Stimulated activated naive CD8-positive, alpha-beta T cell treated with anti-CD3 and anti-CD28 coated beads, Interleukin-15, Interleukin-2, amounts not matched to agents 100 U/mL and 50 U/mL, for 24 hours (primary cell): ENCODE measurements at places on chromosomes 7 and 10.

DNA sequence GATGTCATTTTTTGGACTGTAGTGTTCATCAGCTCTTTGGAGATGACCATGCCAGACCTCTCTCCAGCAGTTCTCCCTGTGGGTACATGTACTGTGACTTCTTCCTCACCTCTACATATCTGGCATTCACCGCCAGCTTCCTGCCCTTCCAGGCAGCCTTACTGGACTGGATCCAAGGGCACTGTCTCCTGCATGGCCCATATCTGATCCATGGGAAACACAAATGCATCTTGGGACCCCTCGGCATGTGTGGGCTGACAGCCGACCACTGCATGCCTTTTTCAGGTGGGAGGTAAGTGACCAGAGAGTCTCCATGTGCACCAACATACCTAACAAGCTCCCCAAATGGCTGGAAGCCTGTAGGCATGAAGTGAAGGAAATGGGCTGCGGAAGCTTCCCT is 3.9 kb upstream of the BLVRA start:
- DNase-seq: no peak

- DNase-seq: no peak
Measured at GRCh38 chr7:116198748-116199410, 11.5 kb upstream of the TES start.

- DNase-seq: no peak
Measured at GRCh38 chr7:151025924-151026671, 1.8 kb upstream of the ATG9B start.

DNA sequence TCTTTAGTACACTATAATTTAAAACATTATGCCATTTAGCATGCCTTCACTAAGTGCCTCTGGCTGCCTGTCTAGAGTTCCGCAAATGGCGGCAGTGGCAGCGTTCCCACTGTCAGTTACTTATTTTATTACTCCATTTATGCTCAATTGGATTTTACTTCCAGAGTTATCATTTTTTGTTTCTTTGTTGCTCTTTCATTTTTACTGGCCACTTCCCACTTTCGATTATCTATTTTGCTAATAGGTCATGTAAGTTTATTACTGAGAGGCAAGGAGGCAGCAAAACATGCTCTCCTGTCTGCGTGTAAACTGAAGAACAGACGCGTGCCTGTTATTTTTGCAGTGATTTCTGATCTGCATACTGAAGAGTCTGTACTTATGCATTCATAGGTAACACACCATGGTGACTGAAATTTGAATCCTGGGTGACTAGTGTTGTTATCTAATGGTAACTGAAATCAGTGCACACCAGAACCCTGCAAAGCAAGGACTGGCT is 23.1 kb downstream of the KDM7A start:
- DNase-seq: no peak

DNA sequence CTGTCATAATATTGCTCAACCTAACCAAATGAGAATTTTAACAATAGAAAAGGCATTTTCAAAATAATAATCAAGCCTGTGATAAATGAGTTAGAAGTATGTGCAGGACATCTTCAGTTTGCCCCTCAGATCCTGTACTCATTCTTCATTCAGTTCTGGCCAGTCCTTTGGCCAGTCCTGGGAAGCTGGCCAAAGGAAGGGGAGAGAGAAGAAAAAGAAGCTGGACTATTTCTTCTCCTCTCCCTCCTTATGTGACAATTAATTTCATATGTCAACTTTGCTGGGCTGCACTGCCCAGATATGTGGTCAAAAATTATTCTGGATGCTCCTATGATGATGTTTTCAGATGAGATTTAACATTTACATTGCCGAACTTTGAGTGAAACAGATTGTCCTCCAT is 31.6 kb upstream of the ITGB8 start:
- DNase-seq: no peak

GRCh38 chr7:47385536-47386125 is 196.3 kb downstream of the TNS3 start:
- DNase-seq: no peak

DNA sequence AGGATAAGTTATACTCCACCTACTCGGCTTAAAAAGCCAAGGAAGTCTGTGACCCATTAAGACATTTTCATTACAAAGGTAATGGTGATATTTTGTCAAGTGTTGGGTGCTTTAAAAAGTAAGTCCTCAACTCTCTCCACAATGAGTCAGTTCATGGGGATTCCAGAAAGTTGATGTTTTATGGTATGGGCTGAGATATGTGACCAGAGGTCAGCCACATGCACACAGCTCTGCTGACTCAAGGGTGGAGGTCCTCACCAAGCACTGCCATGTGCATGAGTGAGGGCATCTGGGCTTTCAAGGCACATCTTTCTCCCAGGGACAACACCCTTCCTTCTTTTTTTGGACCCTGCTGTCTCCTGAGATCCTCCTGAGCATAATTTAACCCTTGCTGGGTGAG is 292.9 kb downstream of the PTEN start:
- DNase-seq: no peak

- no peak for DNase-seq
Measured at GRCh38 chr7:80415522-80415921, 96.3 kb downstream of the GNAT3 start.

GRCh38 chr7:77561352-77561751 is 24.3 kb downstream of the PTPN12 start:
- DNase-seq: no peak

GRCh38 chr7:113548561-113548960 is 370.2 kb downstream of the PPP1R3A start:
- DNase-seq: no peak

DNA sequence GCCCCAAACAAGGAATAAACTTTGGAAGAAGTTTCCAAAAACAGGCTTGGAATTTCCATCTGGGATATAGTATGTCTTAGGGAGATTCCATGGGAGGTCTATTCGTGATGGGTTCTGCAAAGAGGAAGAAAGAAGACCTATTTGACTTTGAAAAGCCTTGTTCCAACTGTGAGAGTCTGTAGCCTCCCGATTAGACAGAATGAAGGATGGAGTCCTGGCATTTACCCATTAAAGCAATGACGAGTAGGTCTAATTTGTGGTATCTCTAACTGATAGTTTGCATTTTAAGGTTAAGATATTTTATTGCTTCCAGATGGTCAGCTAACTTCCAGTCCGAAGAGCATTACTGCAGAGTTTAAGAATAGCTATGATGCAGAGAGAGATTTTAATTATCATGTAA is 19.5 kb upstream of the GALNT17 start:
- DNase-seq: no peak

- DNase-seq: no peak
Measured at GRCh38 chr7:3510101-3511020, 209.3 kb downstream of the SDK1 start.

DNA sequence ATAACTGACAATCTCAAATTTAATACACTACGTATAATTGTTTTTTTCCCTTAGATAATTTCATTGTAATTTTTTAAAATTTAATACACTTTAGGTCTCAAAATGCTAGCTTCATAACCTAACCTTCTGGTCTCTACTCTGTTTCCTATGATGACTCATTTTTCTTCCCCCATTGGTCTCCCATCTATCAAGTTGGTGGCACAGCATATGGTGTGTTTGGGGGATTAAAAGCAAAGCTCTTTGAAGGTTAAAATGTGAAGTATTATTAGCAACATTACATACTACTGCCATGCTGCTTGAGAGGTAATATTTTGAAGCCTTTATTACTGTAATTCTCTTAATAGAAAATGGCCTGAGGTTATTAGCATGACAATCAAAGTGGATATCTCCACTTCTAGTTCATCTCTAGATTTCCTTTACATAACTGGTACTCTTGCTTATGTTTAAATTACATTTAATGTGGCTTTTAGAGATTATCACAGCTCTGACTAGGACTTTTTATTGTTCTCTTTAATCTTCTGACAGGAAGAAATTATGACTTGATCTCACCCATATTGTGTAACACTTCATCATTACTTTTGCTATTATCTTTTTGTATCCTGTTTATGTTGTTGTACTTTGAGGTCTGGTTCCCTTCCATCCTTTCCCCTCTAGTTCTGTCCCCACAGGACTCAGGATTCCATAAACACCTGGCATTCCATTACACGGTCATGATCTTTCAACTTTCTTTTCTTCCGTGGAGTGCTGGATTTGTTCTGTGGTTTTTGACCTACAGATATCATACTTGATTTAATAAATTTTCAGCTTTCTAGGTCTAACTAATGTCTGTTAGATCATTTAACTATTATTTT is 185.1 kb downstream of the SEMA3D start:
- DNase-seq: no peak

DNA sequence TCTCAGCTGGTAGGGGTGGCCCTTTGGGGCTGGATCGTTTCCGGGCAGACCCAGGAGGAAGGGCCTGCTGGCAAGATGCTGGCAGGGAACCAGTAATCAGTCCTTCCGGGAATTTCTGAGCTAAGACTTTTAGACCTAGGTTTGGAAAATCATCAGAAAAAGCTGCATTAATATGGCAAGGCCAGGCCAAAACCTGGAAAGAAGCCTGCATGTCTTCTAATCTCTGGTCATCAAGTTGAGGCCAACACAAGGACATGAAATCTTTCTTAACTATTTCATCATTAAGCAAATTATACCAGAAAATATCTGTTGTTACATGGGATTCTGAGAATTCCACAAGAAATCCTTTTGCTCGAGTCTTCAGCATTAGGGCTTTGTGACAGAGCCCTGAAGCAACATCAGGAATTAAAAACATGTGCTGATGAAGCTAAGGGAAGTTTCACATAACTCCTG is 19.9 kb downstream of the CPA1 start:
- DNase-seq: no peak

GRCh38 chr7:88071994-88072714 is 138.1 kb downstream of the ADAM22 start:
- DNase-seq: no peak

GRCh38 chr7:44391746-44392617 is 66.6 kb upstream of the CAMK2B start:
- no peak for DNase-seq

DNA sequence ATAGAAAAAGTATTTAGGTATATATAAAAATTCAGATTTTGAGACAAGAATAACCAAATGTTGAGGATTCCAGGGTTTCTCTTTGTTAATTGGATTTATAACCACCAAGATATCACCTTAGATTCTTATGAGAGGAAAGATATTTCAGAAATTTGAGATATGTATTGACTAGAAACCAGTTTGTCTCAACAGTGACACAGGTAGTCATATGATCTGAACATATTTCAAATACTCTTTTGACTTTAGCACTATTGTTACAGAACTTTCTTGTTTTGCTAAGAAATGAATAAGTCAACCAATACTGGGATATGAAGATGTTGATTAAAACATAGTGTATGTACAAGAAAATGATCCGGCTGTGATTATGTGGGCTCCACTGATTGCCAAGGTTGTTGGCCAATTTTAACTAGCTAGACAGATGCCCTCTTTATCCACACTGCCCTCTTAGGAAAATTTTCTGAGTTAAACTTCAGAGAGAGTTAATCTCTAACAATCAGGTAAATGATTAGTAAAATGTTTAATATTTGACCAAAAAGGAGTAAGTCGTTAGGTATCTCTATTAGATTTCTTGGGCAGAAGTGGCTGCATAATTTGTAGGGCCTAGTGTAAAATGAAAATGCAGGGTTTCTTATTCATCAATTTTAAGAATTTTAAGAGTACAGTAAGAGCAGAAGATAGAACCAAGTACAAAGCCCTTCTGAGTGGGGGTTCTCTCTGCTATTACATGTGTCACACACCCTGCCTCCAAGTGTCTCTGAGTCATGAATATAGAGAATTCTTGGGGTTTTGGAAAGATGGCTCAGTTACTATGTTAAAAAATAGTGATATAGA is 376.0 kb downstream of the TFEC start:
- no peak for DNase-seq

DNA sequence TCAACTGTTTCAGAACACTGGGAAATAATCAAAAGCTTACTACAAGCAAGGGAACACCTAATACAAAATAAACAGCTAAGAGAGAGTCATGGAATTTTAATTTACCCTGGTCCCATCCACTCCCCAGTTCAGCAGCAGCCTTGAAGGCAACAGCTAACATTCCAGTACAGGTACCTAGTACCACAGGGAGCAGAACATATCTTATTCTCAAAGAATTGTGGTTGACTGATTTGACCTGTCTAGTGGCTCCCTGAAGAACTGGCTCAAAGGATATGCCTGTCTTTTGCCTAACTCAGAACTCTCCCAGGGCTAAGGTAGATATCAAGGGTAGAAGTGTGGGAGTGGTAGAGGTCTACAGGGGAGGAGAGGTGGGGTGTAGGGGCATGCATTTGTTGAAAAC is 32.3 kb downstream of the SMURF1 start:
- DNase-seq: no peak
